ENCODE measurements at places on chromosomes 5 and 9.

DNA sequence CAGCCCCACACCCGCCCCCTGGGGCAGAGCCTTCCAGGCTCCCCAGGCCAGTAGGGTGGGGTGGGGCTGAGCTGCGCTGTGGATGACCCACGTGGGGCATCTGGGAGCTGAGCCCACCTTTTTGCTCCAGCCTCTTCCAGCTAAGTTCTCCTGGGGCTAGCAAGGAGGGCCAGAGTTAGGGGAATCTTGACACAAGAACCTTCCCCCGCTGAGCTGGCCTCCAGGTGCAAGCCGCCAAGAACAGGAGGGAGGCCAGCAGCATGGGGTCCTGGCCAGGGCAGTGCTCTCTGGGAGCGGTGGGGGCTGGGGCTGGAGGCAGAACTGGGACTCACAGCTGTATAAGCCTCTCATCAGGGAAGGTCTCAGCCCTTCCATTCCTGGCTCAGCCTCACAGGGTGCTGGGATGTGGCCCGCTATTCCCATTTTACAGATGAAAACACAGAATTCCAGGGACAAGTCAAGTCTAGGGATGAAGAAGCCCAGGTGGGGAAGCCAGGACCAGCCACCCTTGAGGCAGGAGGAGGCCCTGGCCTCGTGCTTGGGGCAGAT lies 21.5 kb downstream of the SARDH start:
- DNase-seq: no peak

DNA sequence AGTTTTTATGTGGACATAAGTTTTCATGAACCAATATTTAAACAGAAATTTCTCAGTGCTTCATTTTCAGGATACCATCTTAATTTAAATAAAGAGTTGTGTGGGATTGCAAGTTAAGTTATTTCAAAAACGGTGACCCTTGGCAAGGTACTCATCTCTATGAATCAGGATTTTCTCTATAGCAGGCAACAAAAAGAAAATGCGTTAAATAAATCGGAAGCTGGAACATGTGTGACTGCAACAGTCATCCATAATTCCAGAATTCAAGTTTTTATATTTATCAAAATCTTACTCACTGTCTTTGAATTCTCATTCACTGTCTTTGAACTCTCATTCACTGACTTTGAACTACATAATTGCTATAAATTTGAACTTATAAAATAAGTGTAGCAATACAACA lies 5.8 kb upstream of the RECK start:
- no peak for DNase-seq

GRCh38 chr5:12805165-12805698 lies 901.0 kb upstream of the CTNND2 start:
- no peak for DNase-seq

- no peak for DNase-seq
Observed at GRCh38 chr9:8653855-8654254, 854.3 kb upstream of the DMAC1 start.

GRCh38 chr9:82923092-82923911 lies 139.6 kb downstream of the RASEF start:
- DNase-seq: no peak

- no peak for DNase-seq
Observed at GRCh38 chr5:109718216-109718615, 28.5 kb downstream of the MAN2A1 start.

- DNase-seq: no peak
Observed at GRCh38 chr5:40402007-40402364, 277.7 kb upstream of the PTGER4 start.

- DNase-seq: no peak
Observed at GRCh38 chr9:126158588-126159429, 167.8 kb upstream of the MVB12B start.

DNA sequence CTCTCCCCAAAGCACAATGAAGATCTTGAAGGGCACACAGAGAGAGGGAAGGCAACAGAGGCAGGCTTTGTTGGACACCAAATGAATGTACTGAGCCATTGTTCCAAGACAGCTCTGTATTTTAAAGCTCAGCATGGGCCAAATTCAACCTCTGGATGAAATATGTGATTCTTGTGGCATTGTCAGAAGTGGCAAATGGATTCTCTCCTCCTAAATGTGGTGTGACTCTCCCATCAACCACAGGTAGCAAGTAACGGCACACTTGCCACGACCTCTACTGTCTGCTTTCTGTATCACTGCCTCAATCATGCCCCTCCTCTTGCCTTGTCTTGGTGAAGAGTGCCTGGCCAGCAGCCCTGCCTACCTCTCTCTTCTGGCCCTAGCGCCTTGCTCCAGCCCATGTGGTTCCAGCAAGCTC lies 6.1 kb upstream of the MOB3B start:
- DNase-seq: no peak

- no peak for DNase-seq
Observed at GRCh38 chr9:135189497-135189896, 102.0 kb downstream of the OLFM1 start.

GRCh38 chr9:29514336-29514735 lies 1941.1 kb upstream of the C9orf72 start:
- no peak for DNase-seq

DNA sequence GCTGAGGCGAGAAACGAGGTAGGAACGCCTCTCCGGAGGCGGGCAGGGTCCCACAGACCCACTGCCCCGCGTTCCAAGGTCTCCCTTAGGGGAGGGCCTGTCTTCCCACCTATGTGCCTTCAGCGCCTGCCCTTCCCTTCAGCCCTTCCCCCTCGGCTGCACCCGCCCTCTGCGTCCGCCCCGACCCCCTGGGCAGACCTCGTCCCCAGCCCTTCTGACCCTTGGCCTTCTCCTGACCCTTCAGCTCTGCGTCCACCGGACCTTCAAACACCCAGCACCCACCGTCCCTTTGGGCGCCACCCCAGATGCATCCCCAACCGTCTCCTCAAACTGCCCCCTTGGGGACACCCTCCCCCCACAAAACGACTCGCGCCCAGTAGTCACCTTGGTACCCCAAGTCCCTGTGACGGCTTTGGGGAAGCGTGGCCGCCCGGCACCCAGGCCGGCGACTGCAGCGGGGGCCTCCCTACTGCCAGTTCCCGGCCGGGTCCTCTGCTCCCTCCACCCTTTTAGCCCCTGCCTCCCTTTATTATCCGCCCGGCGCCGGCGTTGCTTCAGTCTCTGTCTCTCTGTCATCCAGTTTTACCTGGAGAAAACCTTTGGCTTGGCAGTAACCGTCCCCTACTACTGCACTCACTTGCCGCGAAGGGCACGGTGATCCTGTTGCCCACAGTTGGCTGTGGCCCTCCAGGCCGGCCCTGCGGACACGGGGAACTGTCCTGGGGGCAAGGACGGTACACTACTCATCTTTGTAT lies 421 bp downstream of the RUSC2 start:
- no peak for DNase-seq

- no peak for DNase-seq
Observed at GRCh38 chr9:125959951-125960619, 212.9 kb downstream of the PBX3 start.

GRCh38 chr5:87267574-87268125 lies at the start of gene RASA1:
TSS of gene RASA1 (plus strand) at chr5:87267883. CDS start at chr5:87268452, 569 bp downstream.
- peak; percentile 16 for DNase-seq

- DNase-seq: no peak
Observed at GRCh38 chr5:147226512-147226911, 8.3 kb upstream of the STK32A start.

- no peak for DNase-seq
Observed at GRCh38 chr5:180736536-180736935, 3.3 kb downstream of the OR2Y1 start.

DNA sequence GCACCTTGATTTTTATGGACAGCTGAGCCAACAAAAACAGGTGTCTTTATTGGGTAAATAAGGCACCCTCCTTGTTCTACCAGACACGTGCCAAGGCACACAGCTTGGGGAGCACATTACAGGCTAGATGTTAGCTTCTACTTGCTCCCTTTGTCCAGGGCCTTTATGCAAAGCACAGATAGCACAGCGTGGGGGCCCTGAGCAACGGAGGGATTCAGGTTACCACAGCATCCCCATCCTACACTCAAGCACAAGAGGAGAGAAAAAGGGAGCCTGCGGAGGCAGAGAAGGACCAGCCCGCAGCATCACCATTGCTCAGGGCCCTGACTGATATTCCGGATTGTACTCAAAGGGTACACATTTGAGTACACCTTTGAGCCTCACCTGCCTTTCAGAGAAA lies 181.7 kb upstream of the KIF2A start:
- no peak for DNase-seq

- no peak for DNase-seq
Observed at GRCh38 chr5:28580616-28581015, 1542.2 kb upstream of the CDH9 start.

DNA sequence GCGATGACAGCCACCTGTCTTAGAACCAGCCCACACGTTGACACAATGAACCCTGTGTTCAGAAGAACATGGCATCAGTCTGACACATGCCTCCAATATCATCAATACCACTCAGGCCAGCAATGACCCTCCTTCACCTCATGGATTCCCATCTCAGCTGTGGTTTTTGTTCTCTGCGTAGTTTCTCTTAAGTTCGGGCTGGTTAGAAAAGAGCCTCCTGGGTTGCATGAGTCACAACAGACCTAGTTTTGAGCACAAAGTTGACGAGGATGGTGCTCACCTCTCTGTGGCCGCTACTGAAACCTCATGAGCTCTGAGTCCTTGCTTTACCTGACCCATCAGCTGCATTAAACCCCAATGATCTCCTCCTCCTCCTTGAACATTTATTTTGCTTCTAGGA lies 299.9 kb downstream of the SPOCK1 start:
- DNase-seq: no peak

DNA sequence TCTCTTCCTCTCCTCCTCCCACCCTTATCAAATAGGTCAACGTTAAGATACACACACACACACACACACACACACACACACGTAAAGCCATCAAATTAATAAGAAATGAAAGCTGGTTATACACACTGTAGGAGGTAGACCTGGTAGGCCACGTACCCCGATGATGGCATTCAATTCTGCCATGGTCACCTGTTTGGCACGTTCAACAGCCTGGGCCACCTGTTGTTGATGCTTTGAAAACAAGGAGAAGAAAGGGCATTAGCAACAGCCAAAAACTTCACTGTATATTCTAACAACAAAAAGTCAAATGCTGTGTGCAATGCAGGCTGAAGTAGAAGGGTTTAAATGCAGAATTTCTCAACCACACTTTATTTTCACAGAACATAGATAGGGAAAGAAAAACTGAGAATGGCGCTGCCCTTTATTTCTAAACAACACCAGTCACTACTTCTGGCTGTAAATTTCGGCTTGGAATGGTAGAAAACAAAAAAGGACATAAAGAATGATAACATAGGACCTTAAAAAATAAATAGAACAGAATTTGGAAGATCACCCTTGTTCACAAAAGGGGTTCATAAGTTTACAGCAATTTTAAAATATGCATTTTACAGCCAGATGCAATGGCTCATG lies 37.2 kb downstream of the TLE1 start:
- no peak for DNase-seq

- no peak for DNase-seq
Observed at GRCh38 chr5:52811067-52811749, 23.5 kb downstream of the ITGA1 start.

GRCh38 chr5:115767424-115767823 lies 49.0 kb downstream of the CDO1 start:
- DNase-seq: no peak

GRCh38 chr9:128026255-128026772 lies 40.8 kb downstream of the NAIF1 start:
- DNase-seq: no peak

GRCh38 chr5:3347741-3348140 lies 247.9 kb upstream of the IRX1 start:
- no peak for DNase-seq

DNA sequence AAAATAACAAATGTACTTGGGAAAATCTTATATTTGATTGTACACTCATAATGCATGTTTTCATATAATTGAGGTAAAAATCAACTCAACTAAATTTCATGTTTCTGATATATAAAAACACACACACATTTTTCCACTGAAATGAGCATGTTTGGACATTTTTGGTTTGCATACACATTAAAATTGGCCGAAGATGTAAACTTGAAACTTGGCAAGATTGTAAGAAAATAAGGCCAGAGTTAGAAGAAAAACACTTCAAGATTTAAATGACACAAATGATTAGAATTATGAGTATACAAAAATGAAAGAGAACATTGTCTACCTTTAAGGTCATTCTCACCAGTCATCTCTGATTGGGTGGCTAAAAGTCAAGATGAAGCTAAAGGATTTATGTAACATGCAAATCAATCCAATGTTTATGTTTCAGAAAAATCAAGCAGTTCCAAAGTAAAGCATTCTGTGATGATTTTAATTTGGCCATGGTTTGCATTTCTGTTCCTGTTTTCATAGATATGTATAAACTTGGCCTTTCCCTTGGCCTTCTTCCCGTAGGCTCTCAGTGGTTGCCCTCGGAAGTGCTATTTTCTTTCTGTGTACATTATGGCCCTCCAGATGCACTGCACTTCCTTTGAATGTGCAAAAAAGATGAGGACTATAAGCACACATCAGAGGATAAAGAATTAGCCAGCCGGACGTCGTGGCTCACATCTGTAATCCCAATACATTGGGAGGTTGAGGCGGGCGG lies 1105.4 kb upstream of the DMAC1 start:
- DNase-seq: no peak

GRCh38 chr9:69370430-69370829 lies 45.4 kb downstream of the ENTREP1 start:
- no peak for DNase-seq

DNA sequence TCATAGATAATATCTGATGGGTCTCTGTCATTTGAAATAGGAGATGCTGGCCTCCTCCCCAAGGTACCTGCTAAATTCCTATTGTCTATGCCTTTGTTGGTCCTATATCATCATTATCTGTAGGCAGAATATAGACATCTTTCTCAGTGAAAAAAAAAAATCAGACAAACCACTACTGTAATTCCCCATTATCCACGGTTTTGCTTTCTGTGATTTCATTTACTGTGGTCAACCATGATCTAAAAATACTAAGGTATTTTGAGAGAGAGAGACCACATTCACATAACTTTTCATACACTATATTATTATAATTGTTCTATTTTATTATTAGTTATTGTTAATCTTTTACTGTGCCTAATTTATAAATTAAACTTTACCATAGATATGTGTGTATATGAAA lies 122.5 kb downstream of the INVS start:
- no peak for DNase-seq

GRCh38 chr5:81853030-81853357 lies 102.1 kb upstream of the SSBP2 start:
- no peak for DNase-seq

DNA sequence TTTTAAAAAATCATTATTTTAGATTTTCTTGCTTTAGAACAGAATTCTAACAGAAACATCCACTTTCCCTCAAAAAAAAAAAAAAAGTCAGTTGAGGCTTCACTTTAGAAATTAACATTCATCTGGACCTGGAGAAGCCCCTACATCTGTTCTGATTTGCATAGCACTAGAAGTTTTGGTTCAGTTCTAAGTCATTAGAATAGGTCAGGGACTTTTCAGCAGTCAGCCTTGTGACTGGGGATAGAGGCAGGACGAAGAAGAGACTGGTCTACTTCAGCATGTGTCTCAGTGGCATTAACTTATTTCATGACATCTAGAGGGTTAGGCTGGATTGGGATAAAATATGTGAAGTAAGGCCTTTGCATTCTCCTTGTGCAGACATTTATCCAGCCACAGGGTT lies 215.8 kb upstream of the DAB2 start:
- no peak for DNase-seq
